ENCODE measurements at places on chromosomes 2 and 18.

DNA sequence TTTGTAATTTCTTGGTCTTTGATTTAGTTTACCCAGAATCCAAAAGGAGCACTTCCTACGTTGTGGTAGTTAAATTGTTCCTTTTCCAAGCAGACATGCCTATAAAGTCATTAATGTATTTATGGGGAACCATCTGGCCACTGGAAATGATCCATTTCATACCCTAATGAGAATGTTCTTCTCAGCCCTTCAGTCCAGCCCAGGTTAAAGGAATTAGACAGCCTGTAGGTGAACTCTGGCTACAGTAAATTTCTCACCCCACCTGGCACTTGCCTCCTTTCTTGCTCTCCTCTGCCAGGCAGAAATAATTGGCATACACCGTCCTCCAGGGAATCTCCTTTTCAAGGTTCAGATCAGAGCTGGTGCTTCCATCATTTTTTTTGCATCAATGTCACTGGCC is 121.1 kb downstream of the SETBP1 start:
- no peak for DNase-seq

- no peak for DNase-seq
Measured at GRCh38 chr2:241947876-241948275, 78.3 kb downstream of the RTP5 start.

GRCh38 chr2:60556175-60556574 is 2.7 kb upstream of the BCL11A start:
- DNase-seq: no peak

- no peak for DNase-seq
Measured at GRCh38 chr2:160281213-160281612, 81.1 kb upstream of the ITGB6 start.

GRCh38 chr2:166628478-166629136 is 134.6 kb upstream of the SCN7A start:
- no peak for DNase-seq
